Stimulated activated CD8-positive, alpha-beta memory T cell treated with anti-CD3 and anti-CD28 coated beads, Interleukin-2, amount 100 ng/mL, for 1 hour (primary cell): ENCODE measurements at places on chromosomes 13 and 19.
A peak's percentile ranks its signal among the peaks of the same experiment; 100 is the strongest.

DNA sequence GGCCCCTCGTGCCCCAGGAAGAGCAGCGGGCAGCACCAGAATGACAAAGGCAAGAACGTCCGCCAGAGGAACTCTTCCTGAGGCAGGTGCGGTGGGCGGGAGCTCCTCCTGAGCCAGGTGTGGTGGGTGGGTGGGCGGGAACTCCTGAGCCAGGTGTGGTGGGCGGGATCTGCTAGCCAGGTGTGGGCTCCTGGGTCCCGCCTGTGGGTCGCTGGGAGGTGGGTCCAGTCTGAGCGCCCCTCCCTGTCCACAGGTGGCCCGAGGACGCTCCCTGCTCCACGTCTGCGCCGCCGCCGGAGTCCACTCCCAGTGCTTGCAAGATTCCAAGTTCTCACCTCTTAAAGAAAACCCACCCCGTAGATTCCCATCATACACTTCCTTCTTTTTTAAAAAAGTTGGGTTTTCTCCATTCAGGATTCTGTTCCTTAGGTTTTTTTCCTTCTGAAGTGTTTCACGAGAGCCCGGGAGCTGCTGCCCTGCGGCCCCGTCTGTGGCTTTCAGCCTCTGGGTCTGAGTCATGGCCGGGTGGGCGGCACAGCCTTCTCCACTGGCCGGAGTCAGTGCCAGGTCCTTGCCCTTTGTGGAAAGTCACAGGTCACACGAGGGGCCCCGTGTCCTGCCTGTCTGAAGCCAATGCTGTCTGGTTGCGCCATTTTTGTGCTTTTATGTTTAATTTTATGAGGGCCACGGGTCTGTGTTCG lies 7.0 kb upstream of the HCN2 start:
- DNase-seq: no peak

DNA sequence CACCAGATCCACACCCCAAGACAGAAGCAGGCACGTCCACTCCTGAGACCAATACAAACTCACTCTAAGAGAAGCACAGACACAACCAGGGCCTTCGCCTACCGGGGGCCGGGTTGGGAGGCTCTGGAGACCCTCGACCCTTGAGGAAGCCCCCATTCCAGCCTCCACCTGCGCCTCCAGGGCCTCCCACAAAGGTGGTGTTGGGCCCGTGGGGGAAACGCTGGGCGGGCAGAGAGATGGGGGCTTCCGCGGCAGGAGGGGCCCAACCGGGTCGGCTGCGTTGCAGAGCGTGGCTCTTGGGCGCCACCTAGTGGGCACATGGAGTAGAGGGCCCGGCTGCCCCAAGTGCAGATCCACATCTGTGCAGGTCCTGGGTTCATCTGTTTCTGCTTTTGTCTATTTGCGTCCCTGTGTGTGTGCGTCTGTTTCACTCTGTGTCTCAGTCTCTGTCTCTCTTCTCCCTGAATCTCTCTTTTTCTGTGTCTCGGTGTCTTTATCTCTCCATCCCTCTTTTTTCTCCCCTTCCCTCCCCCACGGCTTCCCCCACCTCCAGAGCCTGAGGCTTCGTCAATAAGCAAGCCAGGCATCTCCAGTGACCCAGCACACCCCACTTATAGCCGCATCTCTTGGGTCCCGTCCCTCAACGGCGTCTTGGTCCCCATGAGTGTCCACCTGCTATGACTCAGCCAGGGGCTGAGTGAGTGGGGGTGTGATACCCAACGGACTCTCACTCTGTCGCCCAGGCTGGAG lies 10.5 kb upstream of the TINCR start:
- peak; percentile 50 for DNase-seq

GRCh38 chr19:6062961-6063575 lies 47.2 kb downstream of the RFX2 start:
- DNase-seq: no peak

DNA sequence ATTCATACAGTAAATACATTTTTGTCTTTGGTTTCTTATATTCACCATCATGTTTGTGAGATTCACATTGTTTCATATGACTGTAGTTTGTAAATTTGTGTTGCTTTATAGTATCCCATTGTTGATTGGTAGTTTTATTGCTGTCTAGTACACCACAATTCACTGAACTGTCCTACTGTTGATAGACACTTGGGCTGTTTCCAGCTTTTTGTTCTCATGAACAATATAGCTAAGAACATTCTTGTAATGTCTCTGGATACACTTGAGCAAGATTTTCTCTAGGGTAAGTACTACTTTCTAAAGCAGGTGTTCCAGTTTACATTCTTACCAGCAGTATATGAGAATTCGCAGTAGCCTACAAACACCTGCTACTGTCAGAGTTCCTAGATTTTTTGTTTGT lies 37.8 kb downstream of the SKA3 start:
- DNase-seq: no peak

GRCh38 chr19:17069193-17069592 lies 6.1 kb downstream of the HAUS8 start:
- no peak for DNase-seq

DNA sequence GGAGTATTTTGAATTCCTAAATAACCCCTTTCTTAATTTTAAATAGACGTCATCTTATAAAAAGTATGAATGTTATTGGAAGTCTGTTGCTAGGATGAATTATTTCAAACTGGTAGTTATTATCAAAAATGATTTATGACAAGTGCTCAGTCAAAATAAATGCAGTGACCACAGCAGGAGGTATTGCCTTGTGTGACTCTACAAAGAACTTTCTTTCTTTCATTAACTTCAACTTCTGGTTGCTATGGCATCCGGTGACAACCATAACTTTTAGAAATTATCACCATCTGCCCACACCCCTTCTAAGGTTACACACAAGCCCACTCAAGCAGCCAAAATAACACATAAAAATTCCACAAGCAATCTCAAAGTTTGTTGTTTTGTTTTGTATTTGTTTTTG lies 189.9 kb downstream of the DACH1 start:
- DNase-seq: no peak

DNA sequence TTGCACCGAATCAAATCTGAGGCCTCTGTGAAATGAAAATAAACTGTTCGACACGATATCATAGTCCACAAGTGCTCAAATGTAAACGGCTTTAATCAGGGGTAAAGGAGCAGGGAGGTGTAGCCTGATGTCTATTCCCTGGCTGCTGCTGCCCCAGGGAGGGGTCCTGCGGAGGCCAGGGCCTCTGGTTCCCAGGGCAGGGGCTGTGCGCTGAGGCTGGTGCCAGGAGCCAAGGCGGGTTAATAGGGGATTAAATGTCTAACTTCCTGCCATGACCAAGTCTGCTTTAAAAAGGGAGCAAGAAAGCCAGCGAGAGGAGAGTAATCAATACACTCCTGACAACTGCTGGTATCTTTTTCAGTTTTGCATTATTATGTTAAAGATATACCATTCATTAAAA lies 59.4 kb downstream of the ZNF536 start:
- DNase-seq: no peak

GRCh38 chr19:45817010-45817724 lies 2.1 kb upstream of the RSPH6A start:
- peak; percentile 90 for DNase-seq

GRCh38 chr13:64052521-64052920 lies 2636.9 kb upstream of the PCDH20 start:
- DNase-seq: no peak

- no peak for DNase-seq
Measured at GRCh38 chr19:37867831-37868230, 38.6 kb downstream of the WDR87 start.

DNA sequence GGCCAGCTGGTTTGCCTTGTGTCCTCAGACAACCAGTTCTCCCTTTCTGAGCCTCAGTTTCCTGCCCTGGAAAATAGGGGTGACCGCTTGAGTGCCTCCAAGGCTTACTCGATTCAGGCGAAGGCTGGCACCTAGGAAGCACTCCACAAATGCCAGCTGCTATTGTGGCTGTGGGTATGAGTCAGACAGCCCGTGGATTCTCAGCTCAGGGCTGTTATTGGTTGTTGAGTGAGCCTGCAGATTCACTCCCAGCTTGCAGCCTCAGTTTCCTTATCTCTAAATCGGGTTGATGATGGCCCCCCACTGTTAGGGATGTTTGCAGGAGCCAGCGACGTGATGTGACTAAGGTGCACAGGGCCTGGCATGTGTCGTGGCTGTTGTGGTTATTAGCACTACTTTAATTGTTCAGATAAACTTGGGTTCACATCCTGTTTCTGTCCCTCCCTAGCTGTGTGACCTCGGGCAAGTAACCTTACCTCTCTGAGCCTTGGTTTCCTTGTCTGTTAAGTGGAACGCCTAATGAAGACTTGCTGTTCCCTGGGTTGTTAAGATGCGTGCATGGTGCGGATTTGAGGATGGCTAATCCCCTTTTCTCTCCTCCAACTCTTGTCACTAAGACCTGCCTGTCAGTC lies 2.4 kb downstream of the MARK4 start:
- DNase-seq: no peak

DNA sequence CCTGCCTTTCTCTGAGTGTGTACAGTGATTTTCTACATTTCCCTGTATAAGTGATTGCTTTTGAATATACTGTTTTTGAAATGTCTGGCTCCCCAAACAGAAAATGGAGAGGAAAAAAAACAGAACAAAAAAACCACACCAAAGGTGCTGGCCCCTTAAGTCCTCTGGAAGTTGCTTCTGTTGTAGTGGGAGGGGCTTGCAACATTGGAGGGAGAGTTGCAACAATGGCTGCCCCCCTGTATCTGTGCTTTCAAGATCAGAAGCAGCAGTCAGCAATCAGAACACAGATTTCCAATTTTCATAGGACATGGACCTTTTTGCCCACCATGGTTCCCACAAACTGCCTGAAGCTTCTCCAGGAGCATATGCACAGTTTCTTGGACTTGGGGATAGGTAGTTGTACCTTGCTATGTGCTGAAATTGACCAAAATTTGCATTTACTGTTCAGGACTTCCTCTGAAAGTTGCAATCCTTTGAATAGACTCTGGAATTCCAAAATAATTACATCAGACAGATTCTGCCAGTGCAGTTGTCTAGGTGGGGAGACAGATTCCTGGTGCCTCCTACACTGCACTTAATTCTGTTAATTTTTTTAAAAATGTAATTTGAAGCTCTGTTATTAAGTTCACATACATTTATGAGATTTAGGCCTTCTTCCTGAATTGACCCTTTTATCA lies 13.8 kb downstream of the BIVM start:
- DNase-seq: no peak

DNA sequence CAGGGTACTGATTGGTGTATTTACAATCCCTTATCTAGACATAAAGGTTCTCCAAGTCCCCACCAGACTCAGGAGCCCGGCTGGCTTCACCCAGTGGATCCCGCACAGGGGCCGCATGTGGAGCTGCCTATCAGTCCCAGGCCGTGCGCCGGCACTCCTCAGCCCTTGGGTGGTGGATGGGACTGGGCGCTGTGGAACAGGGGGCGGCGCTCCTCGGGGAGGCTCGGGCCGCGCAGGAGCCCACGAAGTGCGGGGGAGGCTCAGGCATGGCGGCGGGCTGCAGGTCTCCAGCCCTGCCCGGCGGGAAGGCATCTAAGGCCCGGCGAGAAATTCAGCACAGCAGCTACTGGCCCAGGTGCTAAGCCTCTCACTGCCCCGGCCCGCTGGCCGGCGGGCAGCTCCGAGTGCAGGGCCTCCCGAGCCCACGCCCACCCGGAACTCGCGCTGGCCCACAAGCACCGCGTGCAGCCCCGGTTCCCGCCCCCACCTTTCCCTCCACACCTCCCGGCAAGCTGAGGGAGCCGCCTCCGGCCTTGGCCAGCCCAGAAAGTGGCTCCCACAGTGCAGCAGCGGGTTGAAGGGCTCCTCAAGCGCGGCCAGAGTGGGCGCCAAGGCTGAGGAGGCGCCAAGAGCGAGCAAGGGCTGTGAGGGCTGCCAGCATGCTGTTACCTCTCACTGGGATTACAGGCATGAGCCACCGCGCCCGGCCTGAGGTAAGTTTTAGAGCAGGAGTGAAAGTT lies 60.0 kb upstream of the SCEL start:
- DNase-seq: no peak

- no peak for DNase-seq
Measured at GRCh38 chr13:98772794-98773452, 20.5 kb upstream of the SLC15A1 start.

GRCh38 chr13:71775966-71776365 lies 91.0 kb downstream of the DACH1 start:
- DNase-seq: no peak

DNA sequence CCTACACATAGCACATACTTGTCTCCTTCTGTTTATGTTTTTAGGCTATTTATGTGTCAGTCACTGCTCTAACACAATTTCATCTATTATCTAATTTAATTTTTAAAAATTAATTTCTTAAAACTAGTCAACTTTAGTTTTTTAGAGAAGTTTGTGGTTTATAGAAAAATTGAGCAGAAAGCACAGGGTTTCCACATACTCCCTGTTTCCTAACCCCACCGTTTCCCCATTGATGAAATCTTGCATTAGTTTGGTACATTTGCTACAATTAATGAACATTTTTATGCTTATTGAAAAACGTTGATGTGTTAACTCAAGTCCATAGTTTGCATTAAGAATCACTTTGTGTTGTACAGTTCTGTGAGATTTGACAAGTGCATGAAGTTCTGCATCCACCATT lies 53.5 kb downstream of the TNFSF13B start:
- no peak for DNase-seq

GRCh38 chr13:74870865-74871264 lies 611.1 kb downstream of the TBC1D4 start:
- no peak for DNase-seq

GRCh38 chr19:28217022-28217421 lies 995.9 kb downstream of the UQCRFS1 start:
- DNase-seq: no peak

DNA sequence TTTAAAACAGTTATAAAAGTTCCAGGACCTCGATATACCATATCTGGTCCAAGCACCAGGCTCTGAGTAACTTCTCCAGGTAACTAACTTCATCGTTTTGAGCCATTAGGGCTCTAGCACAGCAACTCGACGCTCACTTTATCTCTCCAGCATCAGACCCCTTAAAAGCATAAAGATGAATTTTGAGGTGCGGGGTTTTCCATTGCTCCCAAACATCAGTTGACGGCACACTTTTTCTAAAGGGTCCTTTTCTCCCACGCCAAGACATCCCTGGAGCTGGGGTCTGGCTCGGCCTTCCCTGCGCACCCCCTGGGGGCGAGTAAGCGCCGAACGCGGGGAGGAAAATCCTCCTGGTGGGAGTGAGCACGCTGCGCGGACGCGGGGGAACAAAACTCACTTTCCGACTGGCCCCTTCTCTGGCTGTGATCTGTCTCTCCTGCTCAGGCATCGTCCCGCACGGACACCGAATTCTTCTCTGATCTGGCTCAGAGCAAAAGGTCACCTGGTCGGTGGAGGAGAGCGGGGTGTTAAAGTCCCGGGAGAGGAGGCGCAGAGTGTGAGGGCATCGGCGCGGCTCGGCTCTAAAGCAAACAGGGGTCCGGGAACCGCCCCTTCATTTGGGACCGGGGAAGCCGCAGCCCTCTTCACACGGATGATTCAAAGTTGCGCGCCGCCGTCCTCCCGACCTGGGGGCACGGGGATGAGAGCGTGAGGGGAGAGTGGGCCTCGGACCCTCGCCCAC lies at the start of gene ATP7B:
Gene ATP7B (minus strand): TSS at position 561 of the 742 bp plus-strand sequence. CDS start 113 bp downstream, at position 448.
- DNase-seq: peak; percentile 1

DNA sequence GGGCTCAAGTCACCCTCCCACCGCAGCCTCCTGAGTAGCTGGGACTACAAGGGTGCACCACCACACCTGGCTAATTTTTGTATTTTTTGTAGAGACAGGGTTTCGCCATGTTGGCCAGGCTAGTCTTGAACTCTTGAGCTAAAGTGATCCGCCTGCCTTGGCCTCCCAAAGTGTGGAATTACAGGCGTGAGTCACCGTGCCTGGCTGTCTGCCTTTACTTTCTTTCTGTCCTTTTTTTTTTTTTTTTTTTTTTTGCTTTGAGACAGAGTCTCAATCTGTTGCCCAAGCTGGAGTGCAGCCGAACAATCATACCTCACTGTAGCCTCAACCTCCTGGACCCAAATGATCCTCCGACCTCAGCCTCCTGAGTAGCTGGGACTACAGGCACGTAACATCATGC lies 25.0 kb upstream of the OR1M1 start:
- no peak for DNase-seq

- no peak for DNase-seq
Measured at GRCh38 chr19:48724796-48725753, 5.5 kb upstream of the MAMSTR start.
